T-helper 2 cell (primary cell): ENCODE measurements at places on chromosomes 7 and 10.

GRCh38 chr7:79317728-79318127 is 135.7 kb downstream of the MAGI2 start:
- DNase-seq: no peak

GRCh38 chr10:3787016-3787400 is 2.0 kb upstream of the KLF6 start:
- DNase-seq: no peak

GRCh38 chr7:152854386-152854785 is 94.8 kb downstream of the ACTR3B start:
- DNase-seq: no peak

- DNase-seq: no peak
Measured at GRCh38 chr10:94198324-94198723, 164.4 kb downstream of the NOC3L start.

DNA sequence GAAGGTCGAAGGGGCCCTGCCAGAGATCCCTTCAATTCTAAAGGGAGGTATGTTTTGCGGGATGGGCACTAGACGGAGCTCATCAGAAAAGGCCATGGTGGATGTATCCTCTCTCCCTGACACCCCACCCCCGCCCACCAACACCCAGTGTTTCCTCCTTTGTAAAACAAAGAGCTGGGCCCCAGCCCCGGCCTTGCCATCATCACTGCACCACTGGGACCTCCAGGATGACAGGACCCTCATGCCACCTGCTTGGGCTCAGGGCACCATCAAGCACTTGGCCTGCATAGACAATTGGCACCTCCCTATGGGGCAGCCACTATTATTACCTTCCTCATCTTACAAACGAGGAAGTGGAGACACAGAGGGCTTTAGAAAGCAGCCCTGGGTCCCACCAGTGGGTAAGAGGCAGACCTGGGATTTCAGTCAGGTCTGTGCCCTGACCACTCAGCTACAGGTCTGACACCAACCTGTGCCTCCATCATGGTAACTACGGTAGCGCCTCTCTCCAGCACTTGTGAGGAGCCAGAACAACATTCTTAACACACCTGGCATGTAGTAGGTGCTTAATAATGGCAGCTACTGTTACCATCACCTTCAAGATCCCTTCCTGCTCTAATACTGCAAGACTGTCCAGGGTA is 2.0 kb downstream of the CALML3 start:
- no peak for DNase-seq

GRCh38 chr10:58081353-58081752 is 186.3 kb downstream of the IPMK start:
- DNase-seq: no peak

GRCh38 chr7:18680576-18680975 is 185.0 kb downstream of the HDAC9 start:
- DNase-seq: no peak

DNA sequence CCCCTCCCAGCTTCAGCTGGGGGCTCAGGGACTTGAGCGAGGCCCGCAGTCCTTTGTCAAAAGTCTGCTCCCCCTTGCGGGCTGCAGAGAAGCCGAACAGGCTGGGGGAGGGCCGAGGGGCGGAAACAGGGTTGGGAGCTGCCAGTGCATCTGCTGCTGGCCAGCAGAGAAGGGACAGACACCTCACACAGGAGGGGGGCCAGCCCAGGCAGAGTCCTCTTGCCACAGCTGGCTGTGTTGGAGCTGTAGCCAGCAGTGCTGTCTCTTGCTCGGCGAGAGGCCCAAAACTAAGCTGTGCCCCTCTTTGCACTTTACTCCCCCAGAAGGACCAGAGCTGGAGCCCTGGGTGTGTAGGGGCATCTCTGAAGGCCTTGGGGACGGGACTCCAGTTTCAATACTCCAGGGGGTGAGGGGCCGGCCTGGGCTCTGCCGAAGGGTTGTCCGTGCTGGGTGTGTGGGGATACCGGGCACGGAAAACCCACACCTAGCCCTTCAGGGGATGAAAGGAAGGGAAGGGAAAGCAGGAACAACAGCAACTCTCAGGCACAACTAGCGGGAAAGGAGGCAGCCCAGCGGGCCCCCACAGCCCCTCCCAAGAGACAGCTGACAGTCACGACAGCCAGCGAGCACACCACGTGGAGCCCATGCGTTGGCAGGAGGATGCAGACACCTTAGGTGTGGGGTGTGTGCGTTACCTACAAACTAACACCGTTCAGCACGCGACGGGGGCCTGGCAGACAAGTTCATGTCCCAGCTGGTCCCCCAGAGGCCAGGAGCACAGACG is 17.8 kb downstream of the YKT6 start:
- DNase-seq: no peak

DNA sequence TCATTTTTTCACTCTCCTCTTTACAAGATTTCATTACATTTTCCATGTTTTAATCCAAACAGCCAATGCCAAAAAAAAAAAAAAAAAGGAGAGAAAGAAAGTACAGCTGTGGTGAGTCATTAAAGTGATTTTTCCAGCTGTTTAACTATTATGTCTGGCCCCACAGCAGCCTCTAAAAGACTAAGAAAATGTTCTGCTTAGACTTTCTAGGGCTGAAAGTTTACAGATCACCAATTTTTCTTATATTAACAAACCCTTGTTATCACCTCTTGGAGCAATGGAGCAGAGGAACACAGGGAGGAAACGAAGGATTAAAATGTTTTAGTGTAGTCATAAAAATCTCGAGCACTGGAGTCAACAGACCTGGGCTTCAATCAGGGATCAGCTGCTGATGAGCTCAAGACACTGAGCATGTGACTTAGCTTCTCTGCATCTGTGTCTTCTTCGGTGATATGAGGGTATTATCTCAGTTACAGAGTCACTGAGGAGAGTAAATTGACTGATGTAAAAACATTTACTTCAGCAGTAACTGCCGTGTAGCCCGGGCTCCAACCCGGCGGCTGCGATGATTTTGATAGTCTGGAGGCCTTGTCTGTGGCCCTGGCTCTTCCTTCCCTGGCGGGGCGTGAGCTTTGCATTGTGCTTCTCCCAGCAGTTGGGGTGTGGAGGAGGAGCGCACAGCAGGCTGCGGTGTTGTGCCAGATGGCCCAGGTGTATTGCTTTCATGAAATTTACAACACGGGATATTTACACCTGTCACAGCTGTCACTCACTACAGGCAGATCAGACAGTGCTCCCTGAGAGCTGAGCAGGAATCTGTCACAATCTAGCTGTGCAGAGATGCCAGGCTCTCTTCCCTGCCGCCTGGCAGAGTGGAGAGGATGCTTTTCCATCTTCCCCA is 298.3 kb upstream of the FZD8 start:
- DNase-seq: no peak

DNA sequence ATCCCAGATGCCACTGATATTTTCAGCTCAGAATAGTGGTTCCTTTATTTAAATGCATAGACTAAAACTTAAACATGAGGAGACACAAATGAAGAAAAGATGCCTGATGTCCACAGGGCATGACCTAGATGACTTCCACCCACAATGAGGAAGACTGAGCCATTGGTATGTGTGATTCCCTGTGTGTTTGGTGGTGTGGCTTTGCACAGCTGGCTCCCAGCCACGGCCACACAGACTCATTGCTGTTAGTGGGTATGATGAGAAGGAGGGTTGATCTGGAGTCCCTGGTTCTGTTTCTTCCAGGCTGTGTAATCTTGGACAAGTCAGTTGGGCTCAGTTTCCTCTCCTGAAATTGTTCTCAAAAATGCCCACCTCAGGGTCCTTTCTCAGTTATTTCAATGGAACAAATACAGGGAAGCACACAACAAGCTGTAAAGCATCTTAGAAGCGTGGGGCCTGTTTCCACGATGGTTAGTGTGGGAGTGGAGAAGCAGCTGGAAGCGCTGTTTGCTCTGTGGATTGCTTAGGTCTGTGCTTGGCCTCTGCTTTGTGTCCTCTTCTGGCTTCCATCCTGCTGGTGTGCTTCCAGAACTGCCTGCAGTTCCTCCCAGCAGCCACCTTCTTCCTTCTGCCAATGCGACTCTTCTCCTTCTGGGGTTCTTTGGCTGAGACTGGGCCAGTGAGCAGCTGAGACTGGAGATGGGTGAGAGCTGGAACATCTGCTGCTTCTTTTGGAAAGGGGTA is 303.7 kb downstream of the BMPER start:
- no peak for DNase-seq

DNA sequence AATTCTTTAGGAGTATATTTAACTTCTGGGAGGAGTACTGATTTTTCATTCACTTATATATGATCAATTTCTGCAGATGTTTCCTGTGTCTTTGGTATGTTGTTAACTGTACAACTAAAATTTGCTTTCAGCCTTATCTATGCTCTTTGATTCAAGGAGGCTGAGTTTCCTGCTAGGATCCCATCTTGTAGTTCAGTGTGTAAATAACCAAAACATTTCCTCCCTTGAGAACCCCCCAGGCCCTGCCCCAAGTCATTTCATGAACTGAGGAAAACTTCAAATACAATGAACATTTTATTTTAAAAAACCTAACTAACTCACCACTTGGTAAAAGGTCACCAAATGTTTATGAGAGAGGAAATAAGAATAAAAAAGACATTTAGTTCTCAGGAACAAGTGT is 55.5 kb downstream of the VWA2 start:
- no peak for DNase-seq

- no peak for DNase-seq
Measured at GRCh38 chr7:44348300-44348699, 22.9 kb upstream of the CAMK2B start.

DNA sequence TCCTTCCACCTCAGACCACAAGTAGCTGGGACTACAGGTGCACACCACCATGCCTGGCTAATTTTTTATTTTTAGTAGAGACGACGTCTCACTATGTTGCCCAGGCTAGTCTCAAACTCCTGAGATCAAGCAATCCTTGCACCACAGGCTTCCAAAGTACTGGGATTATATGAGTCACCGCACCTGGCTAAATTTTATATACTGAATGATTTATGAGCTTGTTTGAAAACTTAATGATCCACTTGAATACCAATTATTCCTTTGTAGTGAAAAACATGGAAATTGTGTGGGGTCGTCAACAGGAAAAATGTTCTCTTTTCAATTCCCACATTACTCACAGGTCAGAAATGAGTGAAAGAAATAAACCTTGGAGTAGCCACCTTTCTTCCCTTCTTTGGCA is 31.3 kb downstream of the RAPGEF5 start:
- DNase-seq: no peak

DNA sequence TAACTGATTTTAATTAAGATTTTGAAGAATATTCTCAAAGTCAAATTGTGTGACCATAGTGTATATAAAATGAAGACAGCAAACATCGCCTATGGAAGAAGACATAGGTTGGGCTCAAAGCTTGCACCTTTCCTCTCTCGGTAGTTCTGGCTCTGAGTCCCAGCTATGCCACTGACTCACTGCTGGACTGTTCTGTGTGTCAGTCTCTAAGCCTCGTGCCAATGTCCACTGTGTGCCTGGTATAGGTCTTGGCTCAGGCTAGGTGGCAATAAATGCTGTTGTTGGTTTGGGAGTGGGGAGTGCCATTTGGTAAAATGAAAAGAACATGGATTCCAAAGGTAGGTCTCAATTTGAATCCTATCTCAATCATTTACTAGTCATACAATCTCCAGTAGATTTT is 137.5 kb upstream of the RHEB start:
- DNase-seq: no peak

GRCh38 chr7:43364391-43364790 is 218.5 kb upstream of the STK17A start:
- DNase-seq: no peak

DNA sequence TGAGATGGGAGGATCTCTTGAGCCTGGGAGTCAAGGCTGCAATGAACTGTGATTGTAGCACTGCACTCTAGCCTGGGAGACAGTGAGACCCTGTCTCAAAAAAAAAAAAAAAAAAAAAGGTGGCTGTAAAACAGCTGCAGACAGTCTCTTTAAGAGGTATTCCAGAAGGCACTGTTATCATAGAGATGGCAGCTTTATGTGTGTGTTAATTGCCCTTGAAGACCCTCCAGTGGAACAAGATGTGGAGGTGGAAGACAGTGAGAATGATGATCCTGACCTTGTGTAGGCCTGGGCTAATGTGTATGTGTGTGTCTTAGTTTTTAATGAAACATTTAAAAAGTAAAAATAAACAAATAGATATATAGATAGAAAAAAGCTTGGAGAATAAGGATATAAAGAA is 66.0 kb downstream of the ZNF487 start:
- no peak for DNase-seq

DNA sequence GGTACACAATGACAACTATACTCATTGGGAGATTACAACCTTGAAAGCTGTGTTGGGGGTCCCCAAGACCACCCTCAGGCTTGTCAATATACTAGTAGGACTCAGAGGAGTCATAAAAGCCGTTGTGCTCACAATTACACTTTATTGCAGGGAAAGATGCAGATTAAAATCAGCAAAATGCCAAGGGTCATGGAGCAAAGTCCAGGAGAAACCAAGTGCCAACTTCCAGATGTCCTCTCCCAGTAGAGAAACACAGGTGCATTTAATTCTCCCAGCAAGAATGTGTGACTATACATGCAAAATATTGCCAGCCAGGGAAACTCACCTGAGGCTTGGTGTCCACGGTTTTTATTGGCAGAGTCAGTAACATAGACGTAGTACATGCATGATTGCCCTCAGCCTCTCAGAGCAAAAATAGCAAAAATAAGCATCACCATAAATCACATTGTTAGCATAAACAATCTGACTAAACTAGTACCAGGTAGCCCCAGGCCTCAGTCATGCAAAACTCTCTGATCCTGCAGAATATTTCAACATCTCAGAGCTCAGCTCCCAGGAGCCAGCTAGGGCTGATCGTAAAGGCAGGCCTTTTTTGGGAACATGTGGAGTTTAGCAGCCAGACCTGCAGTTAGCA is 50.7 kb downstream of the VIM start:
- DNase-seq: no peak

DNA sequence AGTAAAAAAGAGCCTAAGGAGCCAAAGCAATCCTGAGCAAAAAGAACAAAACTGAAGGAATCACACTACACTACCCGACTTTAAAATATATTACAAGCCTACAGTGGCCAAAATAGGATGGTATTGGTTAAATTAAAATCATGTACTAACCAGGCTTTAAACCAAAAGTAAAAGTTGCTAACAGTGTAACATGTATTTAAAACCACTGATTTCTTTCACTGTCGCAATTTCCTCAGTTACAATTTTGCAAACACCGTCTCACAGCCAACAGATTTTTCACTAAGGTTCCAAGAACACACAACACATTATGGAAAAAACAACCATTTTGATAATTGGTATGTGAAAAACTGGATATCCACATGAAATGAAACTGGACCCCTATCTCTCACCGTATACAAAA is 74.0 kb downstream of the JMJD1C start:
- no peak for DNase-seq

DNA sequence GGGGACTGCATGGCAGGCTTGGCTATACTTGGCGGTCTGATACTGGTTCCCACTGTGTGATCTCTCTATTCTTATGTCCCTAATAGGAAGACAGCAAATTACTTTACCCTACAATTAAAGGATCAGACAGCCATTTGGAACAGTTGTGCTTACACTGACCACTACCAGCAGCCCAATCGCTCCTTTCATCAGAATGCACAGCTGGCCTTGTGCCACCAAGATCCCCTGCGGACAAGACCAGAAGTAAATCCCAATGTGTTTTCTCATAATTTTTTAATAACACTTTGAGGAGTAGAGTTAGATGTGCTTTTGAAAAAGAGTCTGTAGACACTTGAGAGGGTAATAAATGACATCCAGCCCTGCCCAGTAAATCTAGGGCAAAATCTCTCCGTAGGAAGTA is 297.2 kb upstream of the ZNF32 start:
- no peak for DNase-seq
